ENCODE measurements at places on chromosomes 3 and 15.

DNA sequence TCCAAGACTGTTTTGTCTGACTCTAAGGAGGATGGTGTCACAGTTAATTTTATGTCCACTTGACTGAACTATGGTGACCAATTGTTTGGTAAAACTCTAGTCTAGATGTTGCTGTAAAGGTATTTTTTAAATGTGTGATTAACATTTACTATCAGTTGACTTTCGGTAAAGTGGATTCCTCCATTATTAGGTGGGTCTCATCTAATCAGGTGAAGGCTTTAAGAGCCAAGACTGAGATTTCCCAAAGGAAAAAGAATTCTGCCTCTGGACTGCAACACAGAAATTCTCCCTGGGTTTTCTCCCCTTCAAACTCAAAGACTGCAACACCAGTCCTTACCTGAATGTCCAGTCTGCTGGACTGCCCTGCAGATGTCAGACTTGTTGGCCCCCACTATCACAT lies 118.9 kb downstream of the OXNAD1 start:
- DNase-seq = no peak

GRCh38 chr3:128572644-128573105 lies 77.9 kb downstream of the RPN1 start:
- peak; percentile 21 for DNase-seq

DNA sequence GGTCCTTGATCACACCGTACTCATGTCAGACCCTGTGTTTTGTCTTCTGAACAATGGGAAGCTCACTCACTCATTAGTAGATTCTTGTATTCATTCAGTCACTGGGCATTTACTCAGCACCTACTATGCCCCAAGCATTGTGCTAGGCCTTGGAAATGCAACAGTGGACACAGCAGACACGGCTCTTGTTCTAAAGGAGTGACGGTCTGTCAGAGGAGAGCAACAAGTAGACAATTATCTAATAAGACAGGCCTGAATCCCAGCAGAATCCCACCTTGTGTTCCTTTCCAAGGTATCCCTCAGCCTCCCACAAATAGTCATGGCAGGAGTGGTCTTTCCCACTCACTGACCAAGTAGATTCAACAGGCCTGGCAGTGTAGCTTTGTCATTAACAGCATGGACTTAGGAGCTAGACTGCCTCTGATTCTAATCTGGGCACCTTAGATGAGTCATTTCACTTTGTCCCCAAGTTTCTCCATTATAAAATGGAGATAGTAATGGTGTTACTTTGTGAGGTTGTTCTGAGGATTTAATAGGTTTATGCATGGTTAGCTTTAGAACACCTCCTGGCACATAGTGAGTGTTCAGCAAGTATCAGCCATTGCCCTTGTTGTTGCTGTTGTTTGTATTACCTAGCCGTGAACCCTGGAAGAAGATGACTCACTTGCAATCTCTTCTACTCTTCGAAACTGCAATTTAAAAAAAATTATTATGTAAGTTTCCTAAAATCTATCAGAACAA lies 69.1 kb downstream of the SSUH2 start:
- no peak for DNase-seq

- DNase-seq = no peak
These were observed 370.3 kb upstream of the DPPA4 start for GRCh38 chr3:109707617-109708016.

DNA sequence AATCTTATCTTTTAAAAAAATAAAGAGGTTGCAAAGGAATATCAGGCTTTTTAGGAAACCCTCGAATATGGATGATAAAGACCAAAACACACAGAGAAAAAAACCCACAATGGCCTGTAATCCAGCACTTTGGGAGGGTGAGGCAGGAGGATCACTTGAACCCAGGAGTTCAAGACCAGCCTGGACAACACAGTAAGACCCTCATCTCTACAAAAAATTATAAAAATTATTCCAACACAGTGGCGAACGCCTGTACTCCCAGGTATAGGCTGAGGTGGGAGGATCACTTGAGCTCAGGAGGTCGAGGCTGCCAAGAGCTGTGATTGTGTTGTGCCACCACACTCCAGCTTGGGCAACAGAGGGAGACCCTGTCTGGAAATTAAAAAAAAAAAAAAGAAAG lies 30.8 kb downstream of the RAF1 start:
- no peak for DNase-seq

GRCh38 chr3:168271932-168272331 lies 176.2 kb upstream of the GOLIM4 start:
- DNase-seq = no peak

- peak; percentile 70 for DNase-seq
These were observed at the start of gene MB21D2 for GRCh38 chr3:192917404-192918274. Gene MB21D2, minus strand, starts transcription at chr3:192917856. Its CDS starts 16 bp downstream, at chr3:192917840.

GRCh38 chr15:51096976-51097375 lies 2.3 kb upstream of the TNFAIP8L3 start:
- no peak for DNase-seq

DNA sequence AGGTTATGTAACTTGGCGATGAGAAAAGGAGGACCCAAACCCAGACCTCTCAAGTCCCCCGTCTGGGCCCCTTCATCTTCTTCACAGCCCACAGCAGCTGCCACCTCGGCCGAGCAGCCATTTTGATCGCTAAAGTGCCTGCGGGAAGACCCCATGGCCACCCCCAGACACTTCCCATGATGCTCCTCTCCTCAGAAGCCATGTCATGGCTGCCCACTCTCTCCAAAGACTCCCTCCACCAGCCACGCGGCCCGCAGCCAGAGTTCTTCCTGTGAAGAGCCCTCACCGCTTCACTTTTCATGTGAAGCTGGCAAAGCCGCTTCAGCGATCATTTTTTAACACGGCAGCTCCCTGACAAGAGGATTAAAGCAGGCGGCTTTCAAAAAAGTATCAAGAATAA lies 335.2 kb downstream of the RORA start:
- no peak for DNase-seq

- no peak for DNase-seq
These were observed 1.9 kb downstream of the SLC28A1 start for GRCh38 chr15:84886211-84886983.

GRCh38 chr3:8490079-8490552 lies 11.5 kb upstream of the LMCD1 start:
- DNase-seq = no peak

- DNase-seq = no peak
These were observed at the start of gene CLEC3B for GRCh38 chr3:45026038-45026437. Gene CLEC3B, plus strand, starts transcription at chr3:45026303. Its CDS starts 60 bp downstream, at chr3:45026363.

- DNase-seq = no peak
These were observed 70.7 kb upstream of the LARS2 start for GRCh38 chr3:45317710-45318109.

DNA sequence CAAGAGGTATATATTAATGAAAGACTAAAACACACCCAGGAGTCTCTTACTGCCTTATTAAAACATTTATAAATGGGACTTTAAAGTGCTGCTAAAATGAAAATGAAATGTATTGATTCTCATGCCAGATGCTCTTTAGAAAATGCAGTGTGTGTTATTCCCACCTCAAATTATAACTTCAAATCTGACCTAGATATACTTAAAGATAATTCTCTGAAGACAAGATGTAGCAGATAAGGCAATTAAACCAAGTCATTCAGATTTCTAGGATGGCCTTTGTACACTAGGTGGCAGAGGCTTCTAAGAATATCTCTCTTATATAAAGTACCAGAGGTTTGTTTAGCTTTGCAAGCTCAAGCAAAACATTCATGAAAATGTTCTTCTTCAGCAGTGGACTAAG lies 26.9 kb upstream of the GOLGA8B start:
- DNase-seq = no peak

DNA sequence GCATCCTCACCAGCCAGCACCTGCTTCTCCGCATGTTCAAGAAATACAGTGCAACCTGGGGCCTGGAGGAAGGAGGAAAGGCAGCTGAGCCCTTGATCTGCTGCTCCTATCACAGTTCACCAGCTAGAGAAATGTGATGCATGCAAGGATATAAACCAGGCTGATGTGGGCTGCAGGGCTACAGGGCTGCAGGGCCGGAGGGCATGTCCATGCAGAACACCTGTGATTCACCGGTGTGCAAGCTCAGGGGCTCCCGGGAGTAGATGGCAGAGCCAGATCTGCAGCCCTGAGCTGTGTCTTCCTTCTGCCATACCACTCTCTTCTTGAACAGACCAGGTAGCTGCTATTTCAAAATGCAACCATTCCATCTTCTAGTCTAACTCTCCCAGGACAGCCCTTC lies 84.9 kb downstream of the HMG20A start:
- no peak for DNase-seq

GRCh38 chr3:9902372-9903237 lies at the start of gene IL17RE:
Gene IL17RE, plus strand, starts transcription at chr3:9902848. Its CDS starts 85 bp downstream, at chr3:9902933.
- DNase-seq = peak; percentile 83

- DNase-seq = peak; percentile 68
These were observed 34.1 kb downstream of the WHAMM start for GRCh38 chr15:82843566-82843965.

DNA sequence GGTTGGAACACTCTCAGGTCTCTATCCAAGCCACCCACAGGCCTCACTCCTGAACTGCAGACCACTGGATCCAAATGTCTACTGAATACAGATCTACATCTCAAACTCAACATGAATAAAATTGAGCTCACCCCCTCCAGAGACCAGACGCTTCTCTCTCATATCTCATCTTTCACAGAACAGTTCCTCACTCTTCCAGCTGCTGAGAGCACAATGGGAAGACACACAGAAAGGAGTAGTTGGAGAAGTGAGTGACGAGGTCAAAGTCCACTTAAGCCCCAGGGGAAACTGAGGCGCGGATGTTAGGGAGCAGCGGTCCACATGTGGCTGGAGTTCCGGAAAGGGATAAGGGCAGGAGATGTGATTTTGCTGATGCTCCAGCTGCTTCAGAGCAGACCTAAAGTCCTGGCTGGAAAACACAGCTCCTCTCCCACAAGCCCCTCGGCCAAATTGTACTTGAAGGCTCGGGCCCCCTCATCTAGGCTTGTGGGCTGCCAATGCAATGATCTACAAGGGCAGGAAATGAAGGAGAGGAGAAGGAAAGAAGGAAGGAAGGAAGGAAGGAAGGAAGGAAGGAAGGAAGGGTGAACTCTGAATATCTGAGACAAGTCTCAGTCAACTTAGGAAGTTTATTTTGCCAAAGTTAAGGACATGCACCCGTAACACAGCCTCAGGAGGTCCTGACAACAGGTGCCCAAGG lies 211.2 kb upstream of the TLE3 start:
- no peak for DNase-seq

GRCh38 chr3:11810276-11810675 lies 36.4 kb downstream of the TAMM41 start:
- DNase-seq = no peak

DNA sequence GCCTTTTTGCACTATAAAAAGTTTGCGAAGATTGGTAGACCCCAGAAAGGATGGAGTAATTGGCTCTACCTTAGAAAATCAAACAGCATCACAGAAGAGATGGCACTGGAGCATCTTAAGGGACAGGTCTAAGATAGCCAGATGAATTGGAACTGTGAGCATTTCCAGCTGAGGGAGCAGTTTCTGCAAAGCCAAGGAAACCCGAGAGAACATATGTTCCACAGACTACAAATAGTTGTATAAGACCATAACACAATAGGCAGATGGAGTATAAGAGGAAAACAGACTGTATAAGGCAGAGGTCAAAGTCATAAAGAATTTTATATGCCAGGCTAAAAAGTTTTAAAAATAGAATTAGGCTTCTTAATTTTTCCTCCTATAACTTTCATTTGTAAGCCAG lies 46.0 kb downstream of the TSC22D2 start:
- no peak for DNase-seq

DNA sequence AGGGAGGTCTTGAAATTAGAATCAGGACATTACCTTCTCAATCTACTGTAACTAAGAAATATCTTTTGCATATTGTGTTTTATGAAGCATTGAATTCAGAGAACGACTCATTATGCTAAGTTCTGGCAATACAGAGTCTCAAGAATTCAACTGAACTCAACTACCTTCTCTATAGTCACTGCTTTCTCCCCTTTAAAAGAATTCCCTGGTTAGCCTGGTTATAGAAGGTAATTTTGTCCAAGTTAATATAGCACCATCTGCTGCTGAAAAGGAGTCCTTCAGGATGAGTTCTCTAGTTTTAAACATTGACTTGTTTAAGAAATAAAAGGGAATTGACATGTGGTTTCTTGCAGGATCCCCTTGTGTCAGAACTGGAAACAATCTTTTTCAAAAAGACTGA lies 60.2 kb downstream of the IL16 start:
- peak; percentile 64 for DNase-seq

DNA sequence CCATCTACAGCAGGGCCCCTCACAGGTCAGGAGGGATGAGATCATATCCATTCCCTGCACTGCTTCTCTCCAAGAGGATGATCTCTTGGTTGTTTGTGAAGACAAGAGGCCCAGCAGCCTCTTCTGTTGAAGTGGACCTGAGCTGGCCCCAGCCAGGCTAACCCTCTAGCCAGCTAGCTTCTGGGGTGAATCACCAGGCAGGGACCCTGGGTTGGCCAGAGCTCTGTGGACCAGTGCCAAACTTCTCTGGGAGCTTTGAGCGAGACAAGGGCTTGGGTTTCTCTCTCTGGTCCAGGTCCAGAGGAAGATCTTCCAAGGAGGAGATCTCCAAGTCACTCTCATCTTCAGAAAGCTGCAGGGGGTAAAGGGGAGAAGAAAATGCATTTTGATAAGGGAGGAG lies 52.7 kb downstream of the CLDN18 start:
- no peak for DNase-seq

GRCh38 chr3:53808496-53808895 lies 37.7 kb downstream of the CHDH start:
- no peak for DNase-seq

DNA sequence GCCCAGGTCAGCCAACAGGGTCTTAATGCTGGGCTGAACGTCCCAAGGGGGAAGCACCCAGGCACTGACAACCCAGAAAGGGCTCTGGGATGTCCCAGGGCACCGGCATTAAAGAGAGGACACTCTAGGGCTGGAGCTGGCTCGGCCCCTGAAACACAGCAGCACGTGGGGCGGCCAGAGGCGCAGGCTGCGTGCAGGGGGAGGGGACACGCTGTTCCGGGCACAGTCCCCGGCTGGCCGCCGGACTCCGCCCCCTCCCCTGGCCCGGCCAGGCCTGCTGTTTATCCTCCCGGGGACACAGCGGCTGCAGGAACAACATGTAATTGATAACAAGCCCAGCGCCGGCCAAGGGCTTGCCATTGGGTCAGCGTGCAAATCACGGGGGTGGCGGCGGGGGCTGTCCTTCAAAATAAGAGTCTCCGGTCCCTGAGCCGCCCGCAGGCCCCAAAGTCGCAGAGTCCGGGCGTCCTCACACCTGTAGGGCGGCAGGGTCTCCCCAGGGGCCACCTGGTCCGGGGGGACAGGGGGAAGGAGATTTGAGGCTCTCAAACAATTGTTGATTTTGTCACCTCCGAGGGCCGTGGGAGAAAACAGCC lies 1.3 kb downstream of the KLF15 start:
- no peak for DNase-seq

GRCh38 chr3:74302969-74303368 lies 311.5 kb downstream of the CNTN3 start:
- DNase-seq = no peak

- peak; percentile 45 for DNase-seq
These were observed 109.9 kb downstream of the TBC1D5 start for GRCh38 chr3:17632401-17633100.

GRCh38 chr3:113867506-113867905 lies 28.9 kb downstream of the GRAMD1C start:
- no peak for DNase-seq

DNA sequence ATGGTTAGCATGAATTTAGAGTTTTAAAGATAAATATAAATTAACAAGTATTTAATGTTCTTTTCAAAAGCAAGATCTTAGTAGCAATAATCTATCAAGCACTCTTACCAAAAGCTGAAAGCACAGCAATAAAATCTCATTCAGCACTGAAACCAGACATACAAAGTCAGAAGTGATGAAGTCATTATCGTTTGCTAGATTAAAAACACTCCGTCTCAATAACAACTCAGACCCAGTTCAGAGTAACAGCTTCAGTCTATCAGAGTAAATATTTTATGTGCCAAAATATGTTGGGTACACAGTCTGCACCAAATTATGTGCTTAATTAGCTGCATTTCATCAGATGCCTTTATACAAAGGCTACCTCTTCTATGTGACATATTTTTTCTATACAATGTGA lies 41.6 kb downstream of the CPA3 start:
- DNase-seq = no peak
